ENCODE measurements at places on chromosomes 5 and 9.

DNA sequence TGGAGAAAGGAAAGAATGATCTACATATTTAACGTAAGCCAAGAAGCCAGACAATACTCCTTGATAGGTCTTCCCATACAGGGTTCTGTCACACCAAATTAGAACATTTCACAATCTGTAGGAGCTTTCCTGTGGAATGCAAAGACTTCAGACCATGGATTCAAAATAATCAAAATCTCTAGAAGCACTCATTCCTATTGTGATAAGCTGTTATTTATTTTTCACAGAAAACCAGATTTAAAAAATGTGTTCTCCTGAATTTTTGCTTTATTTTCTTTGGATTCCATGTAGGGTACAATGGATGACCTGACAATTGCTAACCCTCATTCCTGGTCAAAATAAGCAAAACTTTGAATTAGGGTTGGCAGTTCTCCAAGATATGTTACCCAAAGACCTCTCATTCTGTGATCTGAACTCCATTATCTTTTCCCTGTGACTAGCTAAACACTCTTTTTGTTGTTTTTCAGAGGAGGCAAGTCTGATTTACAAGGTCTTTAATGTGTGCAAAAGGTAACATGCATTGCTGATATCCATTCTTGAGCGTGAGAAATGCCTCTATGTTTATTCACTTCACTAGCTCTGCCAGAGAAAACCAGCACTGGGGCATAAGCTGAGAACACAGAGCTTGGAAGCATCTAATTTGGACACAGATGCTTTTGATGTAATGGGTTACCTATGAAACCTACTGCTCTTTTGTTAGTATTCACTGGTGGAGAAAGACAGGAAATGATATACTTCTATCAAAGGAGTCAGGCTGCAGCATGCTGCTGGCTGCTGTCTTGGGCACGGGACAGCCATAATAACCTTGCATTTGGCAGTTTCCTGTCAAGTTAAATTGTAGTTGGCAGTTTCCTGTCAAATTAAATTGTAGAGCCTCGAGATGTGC lies 31.4 kb downstream of the ACTBL2 start:
- no peak for DNase-seq

DNA sequence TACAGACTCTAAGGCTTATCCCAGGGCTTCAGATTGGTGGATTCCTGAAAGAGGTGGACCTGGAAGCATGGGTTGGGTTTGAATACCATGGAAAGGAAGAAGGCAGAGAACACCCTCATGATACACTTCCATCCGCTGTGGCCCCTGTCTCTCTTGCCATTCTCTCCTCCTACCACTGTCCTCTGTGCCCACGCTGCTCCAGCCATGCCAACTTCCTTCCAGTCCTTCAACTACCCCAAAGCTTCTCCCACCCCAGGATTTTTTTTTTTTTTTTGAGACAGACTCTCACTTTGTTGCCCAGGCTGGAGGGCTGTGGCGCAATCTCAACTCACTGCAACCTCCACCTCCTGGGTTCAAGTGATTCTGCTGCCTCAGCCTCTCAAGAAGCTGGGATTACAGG lies 1.7 kb upstream of the SPARC start:
- DNase-seq = no peak

DNA sequence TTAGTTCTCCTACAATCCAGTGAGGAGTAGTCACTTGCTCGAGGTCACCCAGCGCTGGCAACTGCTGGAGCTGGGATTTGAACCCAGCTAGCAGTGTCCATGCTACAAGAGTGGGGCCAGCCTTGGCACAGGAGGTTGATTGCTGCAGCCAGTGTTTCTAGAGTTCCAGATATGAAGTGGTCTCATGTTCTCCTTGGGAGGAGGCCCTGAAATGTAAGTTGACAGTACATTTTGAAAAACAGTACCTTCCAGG lies 802 bp downstream of the CCDC107 start:
- no peak for DNase-seq

GRCh38 chr5:1687301-1687970 lies 112.2 kb downstream of the MRPL36 start:
- no peak for DNase-seq

GRCh38 chr5:143435210-143435657 lies 31.7 kb upstream of the NR3C1 start:
- no peak for DNase-seq

DNA sequence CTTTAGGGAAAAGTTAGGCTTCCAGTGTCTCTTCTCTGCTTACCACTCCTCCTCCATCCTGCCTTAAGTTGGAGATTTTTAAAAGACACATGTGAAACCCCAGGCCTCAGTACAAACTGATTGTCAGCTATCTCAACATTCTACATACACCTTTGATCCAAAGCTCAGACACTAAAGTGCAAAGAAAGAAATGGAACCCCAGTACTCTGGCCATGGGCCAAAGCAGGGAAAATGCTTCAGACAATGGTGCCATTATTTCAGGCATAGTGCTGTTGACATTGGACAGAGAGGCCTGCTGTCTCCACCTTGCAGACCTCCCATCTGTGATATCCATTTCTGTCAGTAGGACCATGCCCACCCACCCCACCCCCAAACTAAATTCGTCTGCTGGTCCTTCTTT lies 49.1 kb downstream of the G3BP1 start:
- DNase-seq = no peak

DNA sequence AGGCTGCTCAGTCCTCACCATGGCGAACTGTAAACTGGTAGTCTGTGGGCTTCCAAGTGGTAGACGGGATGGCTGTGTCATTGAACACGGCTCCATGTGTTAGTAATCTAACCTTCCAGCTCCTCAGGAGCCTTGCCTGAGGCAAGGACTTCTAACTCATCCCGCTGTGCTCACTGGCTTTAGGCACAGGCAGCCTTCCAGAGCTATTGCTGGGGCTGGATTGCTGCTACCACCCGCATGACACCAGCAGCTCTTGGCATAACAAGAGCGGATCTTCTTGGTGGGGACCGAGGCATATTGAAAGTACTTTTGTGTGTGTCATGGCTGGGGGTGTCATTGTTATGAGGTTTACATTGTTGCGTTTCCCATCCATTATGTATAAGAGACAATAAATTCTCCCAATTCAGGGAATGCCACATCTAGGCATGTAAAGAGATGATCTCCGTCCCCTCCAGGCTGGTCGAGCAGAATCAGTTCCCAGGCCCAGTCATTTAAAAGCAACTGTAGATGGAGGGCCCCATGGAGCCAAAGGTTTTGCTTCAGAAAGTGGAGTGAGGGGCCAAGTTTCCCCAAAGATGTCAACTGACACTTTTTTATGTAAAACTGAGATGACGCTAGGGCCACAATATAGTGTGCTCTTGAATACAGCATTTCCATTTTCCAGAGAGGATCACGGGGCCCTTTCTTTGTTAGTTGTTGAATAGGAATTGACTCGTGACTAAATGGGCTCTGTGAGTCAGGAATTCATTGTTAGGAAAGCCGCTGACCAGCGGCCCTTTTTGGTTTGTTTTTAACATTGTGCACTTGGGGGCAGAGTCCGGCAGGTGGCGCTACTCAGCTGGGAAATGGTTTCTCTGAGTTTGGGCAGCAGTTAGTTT lies 759.5 kb downstream of the TAF11L14 start:
- no peak for DNase-seq

- DNase-seq = no peak
Measured at GRCh38 chr5:93894601-93895354, 153.4 kb upstream of the POU5F2 start.

GRCh38 chr5:121962958-121963357 lies 1.2 kb downstream of the SRFBP1 start:
- DNase-seq = no peak

DNA sequence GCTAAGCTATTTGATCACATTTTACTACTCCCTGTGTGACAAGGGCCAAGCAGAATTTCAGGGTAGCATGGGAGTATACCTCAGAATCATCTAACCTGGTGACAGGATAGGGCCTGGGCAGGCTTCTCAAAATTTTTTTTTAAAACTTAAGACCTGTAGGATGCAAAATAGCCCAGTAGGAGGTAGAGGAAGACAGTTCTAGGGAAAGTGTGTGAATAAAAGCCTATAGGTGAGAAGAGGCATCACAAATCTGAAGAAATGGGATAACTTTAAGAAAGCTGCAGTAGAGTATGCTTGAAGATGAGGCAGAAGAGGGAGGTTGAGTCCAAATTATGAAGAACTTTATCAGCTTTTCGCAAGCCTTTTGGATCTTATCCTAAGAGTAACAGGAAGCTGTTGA lies 32.3 kb downstream of the CNTRL start:
- DNase-seq = no peak

- no peak for DNase-seq
Measured at GRCh38 chr9:91580136-91580535, 156.5 kb upstream of the NFIL3 start.

DNA sequence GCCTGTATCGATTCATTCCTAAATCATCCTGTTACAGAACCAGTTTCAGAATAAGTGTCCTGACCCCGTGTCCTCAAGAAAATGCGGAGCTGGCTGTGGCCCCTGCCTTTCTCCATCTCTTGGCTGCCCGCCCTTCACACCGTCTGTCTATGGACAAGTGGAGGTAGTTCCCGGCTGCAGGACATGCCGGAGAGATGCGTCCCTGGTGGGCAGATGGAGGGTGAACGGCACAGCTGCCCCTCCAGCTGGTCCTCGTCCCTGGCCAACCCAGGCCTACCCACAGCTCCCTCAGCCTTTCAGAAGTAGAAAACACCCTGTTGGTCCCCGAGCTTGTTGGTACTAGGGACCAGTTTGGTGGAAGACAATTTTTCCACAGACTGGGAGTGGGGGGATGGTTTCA lies 14.8 kb upstream of the EXOC3 start:
- DNase-seq = no peak

- no peak for DNase-seq
Measured at GRCh38 chr9:93574091-93574899, 2.1 kb upstream of the PHF2 start.

- no peak for DNase-seq
Measured at GRCh38 chr5:80656425-80656824, 1.6 kb upstream of the DHFR start.

DNA sequence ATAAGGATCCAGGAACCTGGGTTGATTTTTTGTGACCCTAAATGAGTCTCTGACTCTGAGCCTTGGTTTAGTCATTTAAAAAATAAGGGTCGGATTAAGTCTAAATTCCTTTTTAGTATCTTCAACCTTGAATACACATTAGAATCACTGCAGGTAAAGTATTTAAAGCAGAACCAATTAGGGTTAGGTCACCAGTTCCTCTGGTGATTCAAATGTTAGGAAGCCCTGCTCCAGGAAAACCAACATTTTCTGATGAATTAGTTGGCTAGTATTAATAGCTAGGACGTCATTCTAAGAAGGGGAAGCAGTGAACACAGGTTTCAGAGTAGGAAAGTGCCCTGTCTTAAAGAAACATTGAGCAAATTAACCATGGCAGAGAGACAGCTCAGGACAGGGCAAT lies 31.4 kb upstream of the BRINP1 start:
- DNase-seq = no peak

DNA sequence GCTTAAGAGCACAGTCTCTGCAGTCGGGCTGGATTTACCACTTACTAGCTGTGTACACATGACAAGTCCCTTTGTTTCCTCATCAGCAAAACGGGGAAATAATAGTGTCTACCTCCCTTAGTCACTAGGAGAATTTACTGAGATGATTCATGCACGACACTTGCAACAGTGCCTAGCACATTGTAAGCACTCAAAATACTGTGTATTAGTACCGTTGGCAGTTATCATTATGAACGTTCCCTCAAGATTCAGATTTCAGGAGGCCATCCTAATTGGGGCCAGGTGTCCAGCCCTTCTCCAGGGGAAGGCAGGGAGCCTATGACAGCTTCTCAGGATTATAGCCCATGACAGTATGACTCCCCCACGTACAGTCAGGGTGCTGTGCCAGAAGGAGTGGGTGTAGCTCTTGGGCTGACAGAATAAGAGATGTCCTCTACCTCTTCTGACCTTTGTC lies 164.3 kb downstream of the DOCK2 start:
- DNase-seq = no peak

GRCh38 chr5:43300112-43300511 lies 13.1 kb downstream of the HMGCS1 start:
- no peak for DNase-seq

- DNase-seq = no peak
Measured at GRCh38 chr5:9596824-9597223, 33.3 kb downstream of the TAS2R1 start.

- no peak for DNase-seq
Measured at GRCh38 chr5:1778138-1779020, 21.3 kb downstream of the MRPL36 start.

GRCh38 chr9:92760070-92760469 lies 4.6 kb downstream of the BICD2 start:
- DNase-seq = no peak

GRCh38 chr9:90909225-90909624 lies 107.6 kb downstream of the SYK start:
- no peak for DNase-seq

- no peak for DNase-seq
Measured at GRCh38 chr9:95005278-95006143, 279.0 kb downstream of the AOPEP start.

DNA sequence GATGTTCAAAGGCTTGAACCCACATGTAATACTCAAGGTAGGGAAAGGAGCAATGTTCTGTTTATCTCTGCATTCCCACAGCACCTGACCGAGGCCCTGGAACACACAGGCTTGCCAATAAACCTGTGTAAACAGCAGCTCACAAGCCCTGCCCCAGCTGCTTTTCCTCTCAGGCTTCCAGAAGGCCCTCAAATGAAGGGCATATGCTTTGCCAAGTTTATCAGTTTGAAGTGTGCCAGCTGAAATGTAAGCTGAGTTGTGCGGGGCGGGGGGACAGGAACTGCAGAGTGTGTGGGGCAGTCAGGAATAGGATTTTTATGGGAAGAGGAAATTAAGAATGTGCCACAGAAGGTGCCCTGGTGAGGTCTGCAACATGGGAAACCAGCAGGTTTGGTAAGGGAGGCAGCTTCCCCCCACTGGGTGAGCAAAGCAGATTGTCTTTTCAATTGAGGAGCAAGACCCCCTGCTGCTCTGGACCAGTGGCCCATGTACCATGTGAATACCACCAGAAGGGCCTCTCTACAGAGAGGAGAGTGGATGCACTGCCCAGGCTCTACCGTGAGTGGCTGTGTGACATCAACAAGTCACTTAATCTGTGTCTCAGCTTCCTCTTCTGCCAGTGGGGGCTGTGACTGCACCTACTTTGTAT lies 194.8 kb downstream of the SPOCK1 start:
- no peak for DNase-seq

DNA sequence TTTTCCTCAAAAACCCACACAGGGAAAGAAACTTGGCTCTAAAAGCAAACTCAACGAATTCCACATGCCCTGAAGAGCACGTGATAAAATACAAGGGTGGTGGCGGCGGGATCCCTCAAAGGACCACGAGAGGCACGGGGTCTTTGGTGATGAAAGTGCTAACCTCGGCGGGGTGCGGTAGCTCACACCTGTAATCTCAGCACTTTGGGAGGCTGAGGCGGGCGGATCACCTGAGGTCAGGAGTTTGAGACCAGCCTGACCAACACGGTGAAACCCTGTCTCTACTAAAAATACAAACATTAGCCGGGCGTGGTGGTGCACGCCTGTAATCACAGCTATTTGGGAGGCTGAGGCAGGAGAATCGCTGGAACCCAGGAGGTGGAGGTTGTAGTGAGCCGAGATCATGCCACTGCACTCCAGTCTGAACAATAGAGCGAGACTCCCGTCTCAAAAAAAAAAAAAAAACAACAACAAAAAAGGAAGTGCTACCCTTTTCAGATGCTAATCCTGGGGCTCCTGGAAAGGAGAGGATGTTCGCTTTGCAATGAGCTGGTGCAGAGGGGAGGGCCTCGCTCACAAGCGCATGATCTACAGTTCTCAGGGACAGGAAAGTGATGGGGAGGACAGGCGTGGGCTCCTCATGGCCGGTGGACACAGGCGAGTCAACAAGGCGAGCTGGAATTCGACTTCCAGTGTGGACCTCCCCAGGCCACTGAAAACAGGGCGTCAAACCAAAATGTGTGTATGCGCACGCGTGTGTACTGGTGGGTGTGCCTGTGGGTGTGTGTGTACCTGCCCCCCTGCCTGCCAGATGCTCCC lies 54.1 kb downstream of the USP20 start:
- DNase-seq = no peak

All from esophagus squamous epithelium (tissue), 5 donors.